CD4-positive, alpha-beta T cell treated with Interleukin-1 beta for 1 hour (primary cell): ENCODE measurements at places on chromosomes 12 and 14.

- DNase-seq, result no peak
These were observed 32.1 kb downstream of the FMNL3 start for GRCh38 chr12:49675137-49675536.

- peak; percentile 10 for DNase-seq
These were observed 14.1 kb downstream of the DRAM1 start for GRCh38 chr12:101891462-101891971.

- DNase-seq, result no peak
These were observed 50.8 kb downstream of the GALNT9 start for GRCh38 chr12:132278401-132279183.

GRCh38 chr14:51225751-51226150 lies 14.3 kb upstream of the TMX1 start:
- DNase-seq, result no peak

DNA sequence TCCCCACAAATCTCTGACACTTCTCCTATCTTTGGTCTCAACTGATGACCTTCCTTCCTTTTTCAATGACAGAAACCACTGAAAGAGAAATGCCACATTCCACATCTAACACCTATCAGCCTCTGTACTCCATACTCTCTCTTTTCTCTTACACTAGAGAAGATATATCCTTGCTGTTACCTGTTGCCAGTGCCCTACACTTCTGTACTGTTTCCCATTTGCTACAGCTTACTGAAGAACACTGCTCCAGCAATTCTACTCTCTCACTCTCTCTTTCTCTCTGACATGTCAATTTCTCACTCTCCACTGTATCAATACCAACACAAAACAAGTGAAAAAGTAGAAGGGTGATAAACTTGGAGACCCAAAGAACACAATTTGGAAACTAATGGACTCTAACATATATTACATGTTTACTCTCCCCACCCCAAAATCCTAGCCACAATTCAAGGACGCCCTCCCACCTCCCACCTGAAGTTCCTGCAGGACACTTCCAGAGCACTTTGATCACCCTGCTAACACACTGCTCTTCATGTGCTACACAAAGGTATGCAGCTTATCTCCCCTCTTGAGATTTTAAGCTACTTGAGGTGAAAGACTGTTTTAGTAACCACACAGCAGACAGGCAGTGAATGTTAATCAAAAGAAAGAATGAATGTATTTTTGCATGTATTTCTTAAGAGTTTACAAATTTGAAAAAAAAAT lies 95.0 kb downstream of the MED13L start:
- DNase-seq, result no peak
